ENCODE measurements at places on chromosomes 12 and 14.

GRCh38 chr12:90305379-90305778 lies 596.7 kb upstream of the ATP2B1 start:
- no peak for DNase-seq

- peak; percentile 17 for DNase-seq
Observed at GRCh38 chr14:70061108-70061507, 127.6 kb downstream of the SLC8A3 start.

DNA sequence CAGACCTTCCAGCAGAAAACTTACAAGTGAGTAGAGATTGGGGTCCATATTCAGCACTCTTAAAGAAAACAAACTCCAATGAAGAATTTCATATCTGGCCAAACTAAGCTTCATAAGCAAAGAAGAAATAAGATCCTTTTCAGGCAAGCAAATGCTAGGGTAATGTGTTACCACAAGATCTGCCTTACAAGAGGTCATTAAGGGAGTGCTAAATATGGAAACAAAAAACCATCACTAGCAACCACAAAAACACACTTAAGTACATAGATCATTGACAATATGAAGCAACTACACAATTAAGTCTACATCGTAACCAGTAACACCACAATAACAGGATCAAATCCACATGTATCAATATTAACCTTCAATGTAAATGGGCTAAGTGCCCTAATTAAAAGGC lies 47.1 kb upstream of the CLEC14A start:
- DNase-seq = no peak

DNA sequence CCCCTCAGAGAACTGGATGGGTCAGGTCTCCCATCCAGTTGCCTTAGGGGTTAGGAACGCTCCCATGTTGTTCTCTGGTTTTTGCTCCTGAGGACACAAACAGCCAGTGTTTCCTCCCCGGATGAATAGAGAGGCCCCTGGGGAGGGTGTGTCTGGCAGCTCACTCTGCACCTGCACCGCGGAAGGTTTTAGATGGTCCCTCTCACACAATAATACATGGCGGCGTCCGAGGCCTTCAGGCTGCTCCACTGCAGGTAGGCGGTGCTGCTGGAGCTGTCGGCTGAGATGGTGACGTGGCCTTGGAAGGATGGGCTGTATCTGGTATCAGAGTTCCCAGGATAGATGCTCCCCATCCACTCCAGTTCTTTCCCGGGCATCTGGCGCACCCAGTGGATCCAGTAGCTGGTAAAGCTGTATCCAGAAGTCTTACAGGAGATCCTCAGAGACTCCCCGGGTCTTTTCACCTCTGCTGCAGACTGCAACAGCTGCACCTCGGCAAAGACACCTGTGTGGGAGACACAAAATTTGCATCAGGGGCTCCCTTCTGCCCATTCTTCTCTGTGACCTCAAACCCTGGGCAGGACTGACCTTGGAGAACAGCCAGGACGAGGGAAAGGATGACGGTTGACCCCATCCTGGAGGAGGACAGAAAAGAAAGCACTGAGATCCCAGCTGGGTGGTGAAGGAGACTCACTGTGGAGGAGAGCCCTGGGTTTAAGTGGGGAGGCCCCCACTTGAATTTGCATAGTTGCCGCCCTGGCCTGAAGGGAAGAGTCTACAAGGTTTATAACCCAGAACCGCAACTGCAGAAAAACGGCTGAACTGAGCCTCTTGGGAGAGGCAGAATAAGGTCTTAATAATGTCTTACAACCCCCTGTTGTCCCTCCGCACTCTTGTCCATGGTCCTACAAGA lies 1324.8 kb downstream of the TMEM121 start:
- no peak for DNase-seq

GRCh38 chr14:104632781-104633180 lies 28.2 kb upstream of the TMEM179 start:
- DNase-seq = no peak

DNA sequence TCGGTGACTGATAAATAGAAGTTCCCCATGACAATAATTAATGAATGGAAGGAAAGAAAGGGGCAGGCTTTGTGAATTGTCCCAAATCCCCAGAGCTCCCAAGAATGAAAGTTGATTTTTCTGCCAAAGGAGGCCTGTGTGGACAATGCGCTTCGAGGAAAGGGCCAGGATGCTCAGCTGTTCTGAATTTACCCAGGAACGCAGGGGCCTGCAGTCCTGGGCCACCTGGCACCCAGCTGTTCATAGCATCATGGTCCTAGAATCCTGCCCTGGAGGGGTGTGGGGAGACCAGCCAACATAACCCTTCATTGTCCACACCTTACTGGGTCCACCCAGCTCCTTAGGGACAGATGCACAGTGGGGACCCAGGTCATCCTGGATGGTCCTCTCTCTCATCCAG lies 587.5 kb downstream of the BCL11B start:
- no peak for DNase-seq

- no peak for DNase-seq
Observed at GRCh38 chr14:68628605-68629310, 164.1 kb downstream of the ZFP36L1 start.

All from ELR (cell line).